Stomach (tissue), 19 donors: ENCODE measurements at places on chromosomes 1 and 21. TPM values are rescaled to one million over a fixed set of nuclear protein-coding genes. Genes with fewer than 3 reads are reported as not detected.

C1orf94 gene
- total RNA-seq: not detected

- DNase-seq: peak; percentile 58
Measured at GRCh38 chr1:209207701-209208286, 375.7 kb upstream of the CAMK1G start.

GRCh38 chr1:27778056-27778455, 5.0 kb downstream of the STX12 start:
- peak; percentile 51 for DNase-seq

DNA sequence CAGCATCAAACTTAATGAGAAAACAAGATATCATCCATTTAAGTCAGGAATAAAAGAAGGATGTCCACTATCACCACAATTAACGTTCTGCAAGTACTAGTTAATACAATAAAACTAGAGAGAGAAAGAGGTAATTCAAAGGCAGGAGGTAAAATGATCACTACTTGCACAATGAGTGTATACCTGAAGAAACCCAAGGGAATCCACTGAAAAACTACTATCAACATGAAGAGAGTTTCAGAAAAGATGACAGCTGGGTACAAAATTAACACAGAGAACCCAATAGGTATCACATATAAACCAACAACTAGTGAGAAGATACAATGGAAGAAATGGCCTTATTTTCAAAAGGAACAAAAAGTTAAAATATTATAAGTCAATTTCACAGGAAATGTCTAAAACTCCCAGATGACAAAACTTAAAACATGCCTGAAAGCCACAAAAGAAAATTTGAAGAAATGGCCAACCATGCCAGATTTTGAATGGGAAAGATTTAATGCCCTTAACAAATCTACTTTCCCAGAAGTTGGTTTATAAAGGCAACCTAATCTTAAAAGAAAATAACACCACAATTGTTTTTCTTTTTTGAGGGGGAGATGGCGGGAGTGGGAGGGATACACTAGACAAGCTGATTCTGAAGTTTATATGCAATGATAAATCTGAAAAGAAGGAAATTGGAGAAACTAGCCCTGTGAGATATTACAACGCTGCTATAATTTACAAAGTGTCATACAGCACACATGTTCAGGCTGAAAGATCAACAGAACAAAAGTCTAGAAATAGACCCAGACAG, 17.8 kb downstream of the VPS26C start:
- DNase-seq: no peak

- DNase-seq: peak; percentile 54
Measured at GRCh38 chr1:206846487-206846886, 18.9 kb upstream of the IL20 start.

DNA sequence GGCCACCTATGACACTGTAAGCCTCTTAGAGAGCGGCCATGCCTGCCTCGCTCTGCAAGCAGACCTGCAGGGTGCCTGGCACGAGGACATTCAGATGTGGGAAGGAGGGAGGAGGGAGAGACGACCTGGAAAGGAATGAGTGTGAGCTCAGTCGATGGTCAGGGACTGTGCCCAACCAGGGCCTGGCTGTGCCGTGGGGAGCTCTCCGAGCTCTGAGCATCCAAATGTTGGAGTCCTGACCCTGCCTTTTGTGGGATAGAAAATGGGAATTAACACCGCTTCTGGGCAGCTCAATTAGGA, 7.3 kb downstream of the CSTB start:
- no peak for DNase-seq

DNA sequence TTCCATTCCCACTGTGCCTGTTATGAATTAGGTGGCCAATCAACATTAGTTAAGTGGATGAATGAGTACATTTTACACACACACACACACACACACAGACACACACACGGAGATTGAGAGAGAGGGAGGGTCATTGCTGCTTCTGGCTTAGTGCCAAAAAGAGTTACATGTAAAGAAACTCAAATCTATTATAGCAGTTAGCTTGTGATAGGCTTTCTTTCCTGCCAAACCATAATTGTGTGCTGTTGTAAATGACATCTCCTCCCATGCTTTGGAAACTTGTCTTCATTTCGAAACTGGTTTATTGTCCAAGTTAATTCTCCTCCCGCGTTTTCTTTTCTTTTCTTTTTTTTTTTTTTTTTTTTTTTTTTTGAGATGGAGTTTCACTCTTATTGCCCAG, 1.4 kb upstream of the MT1HL1 start:
- no peak for DNase-seq

DNA sequence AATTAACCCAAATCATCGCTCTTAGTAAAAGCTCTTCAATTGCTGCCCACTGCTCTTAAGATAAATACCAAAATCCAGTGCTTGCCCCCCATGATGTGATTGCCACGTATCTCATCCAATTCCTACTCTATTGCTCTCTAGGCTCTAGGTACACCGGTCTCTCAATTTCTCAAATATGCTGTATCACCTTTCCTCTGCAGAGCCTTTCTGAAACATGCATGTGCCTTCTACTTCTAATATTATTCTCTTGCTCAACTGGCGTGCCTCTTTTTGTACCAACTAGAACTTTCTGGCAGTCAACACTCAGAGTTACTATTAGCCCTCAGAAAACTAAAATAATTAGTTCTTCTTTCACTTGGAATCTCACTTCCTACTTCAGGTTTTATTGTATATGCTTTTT, 111.7 kb upstream of the LBR start:
- no peak for DNase-seq

DNA sequence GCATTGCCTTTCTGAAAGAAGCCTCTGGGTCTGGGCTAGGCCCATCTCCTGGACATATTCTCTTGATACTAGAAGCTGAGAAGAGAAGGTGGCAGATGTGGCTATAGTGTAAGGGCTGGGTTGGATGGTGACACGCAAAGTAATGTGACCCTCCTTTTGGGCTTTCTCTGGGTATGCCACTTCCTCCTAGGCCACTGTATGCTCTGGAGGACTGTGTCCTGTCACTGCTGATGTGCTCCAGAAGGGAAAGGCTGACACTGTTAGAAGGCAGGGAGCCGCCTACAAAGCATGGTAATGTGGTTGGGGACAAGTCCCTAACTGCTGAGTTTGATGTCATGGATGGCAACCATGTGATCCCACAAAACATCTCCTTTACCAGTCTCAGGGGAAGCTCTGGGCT, 112.1 kb downstream of the BCAR3 start:
- DNase-seq: no peak

- peak; percentile 24 for DNase-seq
Measured at GRCh38 chr1:85049735-85050166, 1.5 kb upstream of the MCOLN3 start.
